NCI-H1092 treated with DMSO at 0.1 percent for 48 hours (cell line): ENCODE measurements at places on chromosomes 11 and 22.

- DNase-seq, result no peak
Observed at GRCh38 chr11:102135256-102135655, 25.0 kb downstream of the YAP1 start.

- no peak for DNase-seq
Observed at GRCh38 chr22:30909306-30909705, 59.3 kb downstream of the MORC2 start.

- DNase-seq, result no peak
Observed at GRCh38 chr11:59676205-59676604, 7.4 kb upstream of the PATL1 start.

- no peak for DNase-seq
Observed at GRCh38 chr11:124238512-124238911, 2.4 kb upstream of the OR8G1 start.

GRCh38 chr11:125211191-125211947 is 46.8 kb downstream of the PKNOX2 start:
- DNase-seq, result no peak

GRCh38 chr11:121344824-121345223 is 52.3 kb downstream of the SC5D start:
- DNase-seq, result no peak

GRCh38 chr11:125692887-125693286 is 12.2 kb upstream of the ACRV1 start:
- DNase-seq, result no peak

DNA sequence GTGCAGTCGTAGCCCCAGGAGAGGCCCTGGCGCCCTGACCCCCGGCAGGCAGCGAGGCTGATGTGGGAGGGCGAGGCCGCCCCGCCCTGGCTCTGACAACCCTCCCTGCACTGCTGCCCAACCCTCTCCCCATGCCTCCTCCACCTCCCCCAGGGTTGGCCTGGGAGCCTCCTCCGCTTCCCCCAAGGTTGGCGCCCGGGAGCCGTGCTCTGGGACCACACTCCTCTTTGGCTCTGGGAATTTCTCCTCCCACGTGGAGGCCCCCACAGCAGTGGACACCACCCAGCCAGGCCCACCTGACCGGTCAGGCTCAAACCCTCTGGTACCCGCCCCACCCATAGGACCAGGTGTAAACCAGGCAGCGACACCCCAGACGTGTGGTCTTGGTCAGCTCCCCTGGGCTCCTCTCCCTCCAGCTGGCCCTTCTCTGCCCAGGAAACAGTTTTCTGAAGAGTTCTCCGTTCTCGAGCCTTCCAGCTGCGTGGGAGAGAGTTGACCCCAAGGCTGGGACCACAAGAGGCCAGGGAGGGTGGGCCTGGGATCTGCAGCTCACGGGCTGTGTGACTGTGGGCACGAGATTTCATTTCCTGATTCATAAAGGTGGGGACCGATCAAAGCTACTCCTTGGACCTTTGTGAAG is 39.5 kb upstream of the BRSK2 start:
- no peak for DNase-seq

GRCh38 chr11:69251057-69251393 is 42.9 kb upstream of the MYEOV start:
- DNase-seq, result no peak
